Activated gamma-delta T cell treated with Interleukin-2 at 50 U/mL for 16 hours (primary cell): ENCODE measurements at places on chromosomes 5 and 9.

DNA sequence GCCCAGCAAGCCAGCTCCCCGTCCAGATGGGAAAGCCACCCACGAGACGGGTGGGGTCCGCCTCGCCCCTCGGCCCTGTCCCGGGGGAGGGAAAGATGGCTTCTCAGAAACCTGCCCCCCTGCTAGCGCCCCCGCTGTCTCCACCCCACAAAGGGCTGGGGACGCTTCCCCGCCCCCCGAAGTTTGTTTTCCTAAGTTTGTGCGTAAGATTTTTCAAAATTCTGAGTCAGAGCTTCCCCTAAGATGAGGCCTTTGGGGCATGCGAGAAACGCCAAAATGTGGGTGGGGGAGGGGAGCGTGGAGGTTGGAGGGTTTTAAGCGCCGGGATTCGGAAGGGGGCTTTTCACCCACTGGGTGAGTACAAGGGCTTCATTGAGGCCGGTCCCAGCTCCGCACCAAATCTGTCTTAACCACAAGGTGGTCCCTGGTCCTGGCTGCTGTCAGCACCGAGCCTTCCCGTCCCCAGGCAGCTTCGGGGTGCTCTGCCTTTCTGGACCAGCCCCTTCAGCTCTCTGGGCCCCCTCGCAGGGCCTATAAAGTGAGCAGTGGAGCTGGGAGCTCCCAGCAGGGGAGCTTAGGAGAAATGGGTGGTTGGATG lies 32.3 kb downstream of the PRRX2 start:
- no peak for DNase-seq

DNA sequence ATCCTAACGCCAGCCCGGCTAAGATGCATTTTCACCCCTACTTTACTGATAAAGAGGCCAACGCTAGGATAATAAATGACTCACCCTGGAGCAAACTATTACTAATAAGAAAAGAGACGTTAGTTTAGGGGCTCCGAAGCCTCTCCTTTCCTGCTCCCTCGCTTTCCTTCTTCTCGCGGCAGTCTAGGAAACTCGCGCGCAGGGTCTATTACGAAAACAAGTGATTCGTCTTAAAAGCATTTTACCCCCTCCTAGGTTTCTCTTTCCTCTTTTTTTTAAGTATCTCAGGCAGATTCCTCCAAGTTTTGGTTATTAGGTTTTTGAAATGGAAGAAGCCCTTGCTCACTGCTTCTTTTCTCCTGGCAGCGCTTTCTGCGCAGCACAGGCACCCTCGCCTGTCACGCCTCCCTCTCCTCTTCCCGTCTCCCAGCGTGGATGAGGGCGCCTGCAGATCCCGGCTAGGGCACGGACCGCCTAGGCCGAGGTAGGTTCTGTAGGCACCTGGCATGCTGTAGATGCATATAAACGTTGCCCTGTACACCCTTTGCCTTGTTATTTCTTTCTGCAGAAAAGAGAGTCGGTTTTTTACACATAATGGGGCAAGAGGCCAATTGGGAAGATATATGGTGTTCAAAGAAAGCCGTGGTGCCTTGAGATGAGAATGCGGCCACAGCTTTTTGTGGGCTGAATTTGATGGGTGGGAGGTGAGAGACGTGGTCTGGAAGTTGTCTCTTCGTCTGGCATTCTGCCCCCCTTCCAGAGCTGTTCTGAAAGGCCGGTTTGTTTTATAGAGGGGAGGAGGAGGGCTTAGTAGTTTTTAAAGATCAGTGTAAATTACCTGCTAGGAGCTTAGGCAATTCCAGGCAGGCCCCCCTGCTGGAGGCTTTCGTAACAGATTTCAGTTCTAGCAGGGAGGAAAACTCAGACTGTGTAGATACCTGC lies 983 bp downstream of the GCNT1 start:
- peak; percentile 5 for DNase-seq

DNA sequence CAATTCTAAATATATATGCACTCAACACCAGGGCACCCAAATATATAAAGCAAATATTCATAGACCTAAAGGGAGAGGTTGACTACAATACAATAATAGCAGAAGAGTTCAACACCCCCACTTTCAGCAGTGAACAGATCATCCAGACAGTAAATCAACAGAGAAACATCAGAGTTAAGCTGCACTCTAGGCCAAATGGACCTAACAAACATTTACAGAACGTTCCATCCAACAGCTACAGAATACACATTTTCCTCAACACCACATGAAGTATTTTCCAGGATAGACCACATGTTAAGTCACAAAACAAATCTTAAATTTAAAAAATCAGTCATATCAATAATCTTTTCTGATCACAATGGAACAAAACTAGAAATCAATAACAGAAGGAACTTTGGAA lies 18.9 kb downstream of the APBA1 start:
- DNase-seq, result no peak

GRCh38 chr5:58072300-58072965 lies 387.5 kb downstream of the PLK2 start:
- DNase-seq, result no peak

DNA sequence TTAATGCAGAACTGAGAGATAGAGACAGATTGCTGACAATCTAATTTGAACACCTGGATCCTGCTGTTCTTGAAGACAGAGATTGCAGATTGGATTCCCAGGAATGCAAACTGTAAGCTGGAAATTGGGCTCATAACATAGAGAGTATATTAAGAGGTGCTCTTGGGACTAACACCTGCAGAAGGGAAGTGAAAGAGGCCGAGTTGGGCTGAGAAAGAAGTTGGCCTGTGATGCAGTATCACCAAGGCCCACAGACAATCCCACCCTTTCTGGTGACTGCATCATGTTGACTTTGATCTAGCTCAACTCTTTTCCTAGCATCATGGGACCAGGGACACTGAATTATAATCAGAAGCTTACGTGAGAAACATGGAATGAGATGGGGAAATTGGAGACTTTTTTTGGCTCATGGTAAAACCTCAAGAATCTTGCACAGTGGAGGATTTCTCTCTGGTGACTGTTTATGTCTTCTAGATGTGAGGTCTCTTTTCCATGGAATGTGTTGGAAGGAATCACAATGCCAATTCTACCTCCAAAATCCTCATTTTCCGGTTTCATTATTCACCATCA lies 36.5 kb upstream of the NUDT12 start:
- no peak for DNase-seq

- no peak for DNase-seq
Measured at GRCh38 chr5:159819591-159820411, 96.5 kb upstream of the ADRA1B start.

DNA sequence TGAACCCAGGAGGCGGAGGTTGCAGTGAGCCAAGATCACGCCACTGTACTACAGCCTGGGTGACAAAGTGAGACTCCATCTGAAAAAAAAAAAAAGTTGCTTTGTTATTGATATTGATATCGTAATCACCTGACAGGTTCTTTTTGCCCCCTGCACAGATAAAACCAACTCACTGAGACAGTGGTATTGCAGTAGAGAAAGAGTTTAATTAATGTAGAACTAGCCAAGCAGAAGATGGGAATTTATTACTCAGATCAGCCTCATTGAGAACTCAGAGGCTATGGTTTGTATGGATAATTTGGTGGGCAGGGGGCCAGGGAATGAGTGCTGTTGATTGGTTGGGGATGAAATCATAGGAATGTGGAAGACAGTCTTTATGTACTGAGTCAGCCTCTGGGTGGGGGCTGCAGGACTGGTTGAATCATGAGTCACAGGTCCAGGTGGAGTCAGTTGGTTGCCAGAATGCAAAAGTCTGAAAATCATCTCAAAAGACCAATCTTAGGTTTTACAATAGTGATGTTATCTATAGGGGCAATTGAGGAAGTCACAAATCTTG lies 35.8 kb upstream of the MEGF10 start:
- DNase-seq, result no peak

GRCh38 chr5:103745353-103746065 lies 182.9 kb upstream of the NUDT12 start:
- DNase-seq, result no peak

DNA sequence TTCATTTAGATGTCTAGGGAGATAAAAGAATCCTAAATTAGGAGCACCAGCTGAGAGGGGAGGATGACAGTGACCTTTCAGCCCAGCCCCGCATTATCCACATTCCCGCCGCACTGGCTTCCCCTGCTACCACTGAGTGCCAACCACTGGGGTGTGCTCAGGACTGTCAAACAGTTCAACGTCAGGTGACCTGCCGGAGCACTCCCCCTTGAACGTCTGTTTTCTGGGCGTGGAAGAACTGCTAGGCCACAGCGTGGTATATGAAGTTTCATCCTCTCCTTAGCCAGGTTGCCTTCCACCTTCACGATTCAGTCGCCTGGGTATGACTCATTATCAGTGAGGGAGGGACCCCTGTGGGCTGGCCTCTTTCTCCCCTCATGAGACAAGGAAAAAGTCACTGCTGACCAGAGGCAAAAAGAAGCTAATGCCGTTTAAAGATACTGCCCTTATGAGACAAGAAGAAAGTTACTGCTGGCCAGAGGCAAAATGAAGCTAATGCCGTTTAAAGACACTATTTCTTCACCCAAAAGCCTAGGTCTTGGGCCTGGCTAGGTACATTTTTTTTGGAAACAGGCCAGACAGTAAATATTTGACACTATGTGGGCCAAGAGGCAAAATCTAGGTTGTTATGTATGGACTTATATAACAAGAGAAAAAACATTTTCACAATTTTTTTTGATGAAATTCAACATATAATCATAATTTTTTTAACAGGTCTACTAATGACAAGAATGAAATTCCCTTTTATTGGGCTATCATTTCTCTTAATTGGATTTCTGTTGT lies 4.6 kb downstream of the NMRK1 start:
- DNase-seq, result peak; percentile 20

- DNase-seq, result no peak
Measured at GRCh38 chr5:163094492-163095180, 342.8 kb upstream of the CCNG1 start.

DNA sequence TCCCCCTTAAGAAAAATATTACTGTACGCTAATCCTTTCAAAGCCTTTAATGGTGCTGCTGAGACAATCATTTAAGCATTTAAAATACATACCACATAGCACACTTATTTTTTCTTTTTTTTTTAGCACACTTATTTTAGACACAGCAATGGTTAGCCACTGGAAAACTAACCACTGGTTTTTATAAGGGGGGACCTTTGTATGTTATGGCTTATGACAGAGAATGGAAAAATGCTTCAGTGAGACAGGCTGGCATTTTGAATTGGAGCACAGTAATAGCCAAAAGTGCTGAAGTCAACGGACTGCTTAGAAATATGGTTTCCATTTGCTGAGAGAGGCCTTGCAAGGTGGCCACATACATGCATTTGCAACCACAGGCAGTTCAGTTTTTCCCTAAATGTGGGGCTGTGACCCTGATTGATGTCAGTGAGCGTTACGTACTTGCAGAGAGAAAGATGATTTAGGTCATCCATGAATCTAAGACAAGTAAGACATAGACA lies 28.5 kb downstream of the AOPEP start:
- no peak for DNase-seq

DNA sequence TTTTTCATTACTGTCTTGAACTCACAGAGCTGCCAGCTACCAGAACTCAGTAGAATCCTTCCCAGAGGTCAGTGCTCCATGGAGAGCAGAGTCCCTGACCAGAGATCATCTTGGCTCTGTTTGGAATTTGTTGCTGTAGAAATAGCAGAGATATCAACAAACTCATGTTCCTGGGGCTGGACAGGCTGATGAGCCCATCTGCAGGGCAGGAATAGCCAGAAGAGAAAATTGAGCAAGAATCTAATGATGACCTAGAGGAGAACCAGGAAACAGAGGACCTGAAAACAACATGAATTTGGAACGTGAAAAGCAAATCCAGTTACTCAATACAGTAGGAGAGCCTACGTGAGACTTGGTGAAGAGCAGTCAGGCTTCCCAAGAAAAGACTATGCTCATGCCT lies 437.8 kb downstream of the PLK2 start:
- DNase-seq, result no peak

- DNase-seq, result peak; percentile 67
Measured at GRCh38 chr5:43042626-43043399, 2.7 kb upstream of the ANXA2R start.
